HFFc6 (cell line): ENCODE measurements at places on chromosomes 3 and 15. TPM values are rescaled to one million over a fixed set of nuclear protein-coding genes. Genes with fewer than 3 reads are reported as not detected.

Gene SLC28A1
- not detected in 2 replicates for total RNA-seq

Gene TM6SF1
- total RNA-seq, result 0.43 TPM in 1 of 3 replicates, not detected in the others

Gene SUSD5
- total RNA-seq, result 0.27 to 0.43 TPM (median 0.39 TPM) in 3 replicates

GRCh38 chr3:89227218-89227617 is 119.8 kb downstream of the EPHA3 start:
- H3K4me3 ChIP-seq, result no peak overlapping the region
- no peak for DNase-seq
- peaks cover 4% of the 10 kb centered on the region; the same call in 1 of the 2 replicates for H3K4me1 ChIP-seq

DNA sequence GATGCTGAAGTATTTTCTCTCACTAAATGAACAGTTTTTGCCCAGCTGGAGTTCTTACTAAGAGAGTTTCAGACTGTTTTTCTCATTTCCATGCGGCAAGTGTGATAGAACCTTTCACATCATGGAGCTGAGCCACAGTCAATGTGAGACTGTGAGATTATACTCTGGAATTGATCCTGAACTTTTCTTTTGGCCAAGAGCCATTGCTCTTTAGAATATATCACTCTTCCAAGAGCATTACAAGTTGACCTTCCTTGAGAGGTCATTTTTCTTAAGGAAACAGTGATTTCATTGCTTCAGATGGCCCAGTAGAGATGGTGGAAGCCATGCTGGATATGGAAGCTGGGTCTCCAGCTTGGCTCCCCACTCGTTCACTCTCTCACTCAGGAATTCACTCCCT is 212.9 kb upstream of the UMPS start:
- H3K4me1 ChIP-seq, result peaks cover 11% of the 10 kb centered on the region; the same call in 1 of the 2 replicates
- H3K27ac ChIP-seq, result no peak overlapping the region
- DNase-seq, result no peak
- no peak overlapping the region for H3K4me3 ChIP-seq
- H3K36me3 ChIP-seq, result no peaks in the 10 kb centered on the region

DNA sequence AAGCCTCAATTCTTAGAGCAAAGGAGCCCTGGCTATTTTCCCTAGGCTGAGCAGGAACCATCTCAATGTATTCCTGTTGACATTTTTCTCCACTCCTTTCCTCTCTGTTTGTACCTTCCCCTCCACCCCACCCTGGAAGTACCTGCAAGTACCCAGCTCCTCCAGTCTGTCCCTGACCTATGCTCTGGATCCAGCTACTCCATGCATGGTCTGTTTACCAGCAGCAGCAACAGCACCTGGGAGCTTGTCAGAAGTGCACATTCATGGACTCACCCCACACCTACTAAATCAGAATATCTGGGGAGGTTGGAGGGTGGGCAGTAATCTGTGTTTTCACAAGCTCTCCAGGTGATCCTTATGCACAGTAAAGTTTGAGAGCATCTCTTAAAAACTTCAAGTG is 240.7 kb upstream of the UMPS start:
- no peak overlapping the region for H3K27ac ChIP-seq
- no peaks in the 10 kb centered on the region for H3K4me1 ChIP-seq
- DNase-seq, result no peak
- peaks cover 5% of the 10 kb centered on the region for H3K27me3 ChIP-seq
- no peaks in the 10 kb centered on the region for H3K36me3 ChIP-seq
- no peak overlapping the region for H3K4me3 ChIP-seq
